ENCODE measurements at places on chromosomes 6 and 20.

DNA sequence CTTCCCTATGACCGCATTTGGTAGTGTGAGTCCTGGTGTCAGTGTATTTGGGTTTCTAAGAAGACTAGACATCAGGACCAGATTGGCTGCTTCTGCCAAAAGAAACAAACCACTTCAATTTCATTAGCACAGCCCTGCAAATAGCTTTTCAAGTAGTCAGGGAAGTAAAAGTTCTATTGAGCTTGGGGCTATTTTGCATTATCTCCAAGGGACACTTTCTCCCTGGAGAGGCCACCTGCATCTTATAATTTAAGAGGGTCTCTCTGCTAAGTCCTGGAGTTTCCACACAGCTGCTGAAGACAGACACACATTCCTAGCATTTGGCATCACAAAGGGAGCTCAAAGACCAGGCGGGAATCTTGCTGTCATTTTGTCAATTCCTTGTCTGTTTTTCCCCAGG is 141.2 kb downstream of the BMP2 start:
- no peak for DNase-seq

DNA sequence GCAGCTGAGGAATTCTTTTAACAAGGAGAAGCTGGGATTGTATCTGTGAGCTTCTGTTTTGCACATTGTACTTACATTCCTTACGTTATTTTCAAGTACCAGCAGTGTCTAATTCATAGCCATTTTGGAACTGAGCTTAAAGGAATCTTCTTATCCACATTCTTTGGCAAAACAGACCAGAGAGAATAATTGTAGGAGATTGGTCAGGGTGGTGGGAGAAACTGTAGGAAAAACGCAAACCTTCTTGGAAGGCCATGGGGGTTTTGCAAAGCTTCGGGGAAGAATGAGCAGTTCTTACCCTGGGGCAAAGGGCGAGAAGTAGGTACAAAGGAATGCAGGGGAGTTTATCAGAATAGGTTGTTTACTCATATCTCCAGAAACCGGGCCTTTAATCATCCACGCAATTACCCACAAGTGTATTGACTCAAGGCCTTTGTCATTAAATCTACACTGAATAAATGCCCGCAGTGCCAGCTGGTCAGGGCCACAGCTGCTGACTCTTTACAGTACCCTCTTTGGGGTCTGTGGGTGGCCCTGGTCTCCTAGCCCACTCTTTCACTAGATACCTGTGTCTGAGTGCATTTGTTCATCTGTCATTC is 39.6 kb upstream of the SPTLC3 start:
- no peak for DNase-seq

DNA sequence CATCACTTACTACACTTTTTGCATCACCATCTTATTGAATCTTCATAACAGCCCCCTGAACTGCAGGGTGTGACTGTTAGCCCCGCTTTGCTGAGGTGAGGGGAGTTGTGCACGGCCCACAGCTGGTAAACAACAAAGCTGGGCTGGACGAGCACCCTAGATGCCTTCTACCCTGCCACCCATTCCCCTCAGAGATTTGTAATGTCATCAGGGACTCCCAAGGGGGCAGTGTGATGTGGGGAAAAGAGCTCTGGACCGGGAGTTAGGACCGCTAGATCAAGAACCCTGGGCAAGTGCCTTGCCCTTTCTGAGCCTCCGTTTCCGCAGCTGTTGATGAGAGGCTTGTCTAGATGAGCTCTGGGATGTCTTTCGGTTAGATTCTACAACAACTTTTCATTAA is 20.9 kb downstream of the PKIG start:
- DNase-seq, result no peak

DNA sequence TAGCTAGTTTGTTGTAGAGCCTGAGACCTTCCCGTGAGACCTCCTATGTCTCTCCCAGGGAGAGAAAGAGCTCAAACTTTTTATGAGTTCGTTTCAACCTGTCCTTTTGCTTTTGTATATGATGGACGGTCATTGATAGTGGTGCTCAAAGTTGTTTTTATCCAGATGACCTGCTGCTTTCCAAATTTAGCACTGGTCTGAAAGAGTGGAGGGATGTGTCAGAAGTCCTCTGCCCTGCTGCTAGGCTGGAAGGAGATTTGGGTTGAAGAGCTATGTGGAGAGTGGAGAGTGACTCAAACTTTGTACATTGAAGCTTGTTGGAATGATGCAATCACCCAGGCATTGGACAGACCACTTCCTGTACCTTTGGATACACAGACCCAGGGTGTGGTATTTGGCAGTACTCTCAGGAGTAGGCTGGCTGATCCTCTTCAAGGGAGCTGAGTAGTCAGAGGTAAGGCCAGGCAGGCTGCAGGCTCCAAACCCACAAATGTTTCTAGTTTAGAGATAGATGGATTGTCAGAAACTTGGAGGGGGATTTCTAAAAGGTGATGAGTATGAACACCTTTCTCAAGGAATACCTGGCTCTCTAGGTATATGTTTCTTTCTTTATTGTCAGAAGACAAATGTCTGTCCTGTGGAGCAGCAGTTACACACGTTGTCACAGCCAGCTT is 49.4 kb upstream of the RREB1 start:
- peak; percentile 15 for DNase-seq

GRCh38 chr6:72811971-72812421 is 190.1 kb downstream of the KCNQ5 start:
- no peak for DNase-seq

DNA sequence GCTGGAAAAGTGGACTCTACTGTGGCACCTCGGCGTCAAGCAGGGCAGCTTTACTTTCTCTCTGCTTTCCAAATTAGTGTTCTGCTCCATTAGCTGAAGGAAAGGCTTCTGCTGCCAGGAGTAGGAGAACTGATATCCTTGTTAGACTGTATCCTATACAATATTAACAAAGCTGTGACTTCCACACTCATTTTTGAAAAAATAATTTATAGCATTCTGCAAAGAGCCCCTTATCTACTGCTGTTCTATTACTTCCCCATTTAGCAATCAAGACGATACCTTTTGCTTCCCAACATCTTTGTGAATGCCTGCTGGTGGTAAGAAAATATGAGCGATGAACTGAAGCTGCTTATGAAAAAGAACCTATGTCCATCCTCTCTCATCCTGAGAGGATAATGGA is 151.1 kb downstream of the UBE3D start:
- no peak for DNase-seq
